ENCODE measurements at places on chromosomes 6 and 20.

DNA sequence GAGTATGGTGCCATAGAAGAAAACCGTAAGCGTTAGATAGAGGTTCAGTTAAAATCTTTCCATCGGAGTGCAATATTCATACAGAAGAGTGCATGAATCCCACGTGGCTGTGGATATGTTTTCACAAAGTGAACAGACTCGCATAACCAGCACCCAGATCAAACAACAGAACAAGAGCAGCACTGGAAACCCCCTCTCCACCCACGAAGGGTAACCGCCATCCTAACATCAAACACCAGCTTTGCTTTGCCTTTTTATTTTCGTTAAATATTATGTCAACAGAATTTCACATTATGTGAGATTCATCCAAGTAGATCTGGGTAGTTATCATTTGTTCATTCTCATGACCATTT is 4.7 kb downstream of the GTSF1L start:
- no peak for DNase-seq

- DNase-seq = no peak
Observed at GRCh38 chr20:14335052-14335451, 2.4 kb downstream of the FLRT3 start.

DNA sequence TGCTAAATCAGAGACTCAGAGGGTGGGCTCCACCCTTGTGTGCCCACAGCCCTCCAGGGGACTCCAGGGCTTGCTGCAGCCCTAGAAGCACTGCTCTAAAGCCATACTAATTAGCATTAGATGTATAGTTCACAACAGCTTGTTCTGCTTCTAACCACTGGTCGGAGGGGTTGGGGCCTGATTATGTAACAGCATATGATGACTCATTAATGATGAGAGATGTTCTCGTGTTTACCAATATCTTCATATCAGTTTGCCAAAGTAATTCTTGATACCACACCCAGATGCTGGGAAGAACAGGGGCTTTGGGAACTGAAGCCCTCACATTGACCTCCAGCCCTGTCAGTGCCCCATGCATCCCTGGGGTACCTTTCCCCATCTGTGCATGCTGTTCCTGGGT is 104.1 kb upstream of the FOXA2 start:
- DNase-seq = peak; percentile 29

- no peak for DNase-seq
Observed at GRCh38 chr6:170091000-170091638, 199.8 kb downstream of the DLL1 start.

Data from bronchial epithelial cell (primary cell).